MCF 10A (cell line): ENCODE measurements at places on chromosomes 16 and 17. TPM values are rescaled to one million over a fixed set of nuclear protein-coding genes. Genes with fewer than 3 reads are reported as not detected.

NECAB2 gene
- total RNA-seq: 2.3 and 3.6 TPM in 2 replicates

MRPL38 gene
- total RNA-seq: 97.9 and 111 TPM in 2 replicates

NAE1 gene
- 65.5 and 65.7 TPM in 2 replicates for total RNA-seq

MAF gene
- 0.47 and 0.96 TPM in 2 replicates for total RNA-seq

FBXW10 gene
- 0.22 and 0.23 TPM in 2 replicates for total RNA-seq

GNG13 gene
- not detected in 2 replicates for total RNA-seq

PLXDC1 gene
- 0.22 and 0.61 TPM in 2 replicates for total RNA-seq

GRCh38 chr17:41799366-41799765 lies 12.4 kb downstream of the P3H4 start:
- no peak overlapping the region for H3K4me3 ChIP-seq
- peaks cover 17% of the 10 kb centered on the region for H3K36me3 ChIP-seq
- DNase-seq: peak; percentile 47
- peaks cover 22% of the 10 kb centered on the region for H3K4me1 ChIP-seq
- H3K27me3 ChIP-seq: no peaks in the 10 kb centered on the region

GRCh38 chr17:8797621-8798175 lies 1.5 kb downstream of the MFSD6L start:
- no peak overlapping the region for H3K4me3 ChIP-seq
- H3K27ac ChIP-seq: no peak overlapping the region
- no peaks in the 10 kb centered on the region for H3K27me3 ChIP-seq

GRCh38 chr16:67198238-67198734 lies 645 bp upstream of the ELMO3 start:
- peaks cover 34% of the 10 kb centered on the region for H3K4me1 ChIP-seq
- peaks cover 49% of the 10 kb centered on the region for H3K36me3 ChIP-seq
- no peaks in the 10 kb centered on the region for H3K27me3 ChIP-seq
- H3K27ac ChIP-seq: peak overlapping the region; percentile 55
- DNase-seq: peak; percentile 84
- peak overlapping the region; percentile 89 for H3K4me3 ChIP-seq

DNA sequence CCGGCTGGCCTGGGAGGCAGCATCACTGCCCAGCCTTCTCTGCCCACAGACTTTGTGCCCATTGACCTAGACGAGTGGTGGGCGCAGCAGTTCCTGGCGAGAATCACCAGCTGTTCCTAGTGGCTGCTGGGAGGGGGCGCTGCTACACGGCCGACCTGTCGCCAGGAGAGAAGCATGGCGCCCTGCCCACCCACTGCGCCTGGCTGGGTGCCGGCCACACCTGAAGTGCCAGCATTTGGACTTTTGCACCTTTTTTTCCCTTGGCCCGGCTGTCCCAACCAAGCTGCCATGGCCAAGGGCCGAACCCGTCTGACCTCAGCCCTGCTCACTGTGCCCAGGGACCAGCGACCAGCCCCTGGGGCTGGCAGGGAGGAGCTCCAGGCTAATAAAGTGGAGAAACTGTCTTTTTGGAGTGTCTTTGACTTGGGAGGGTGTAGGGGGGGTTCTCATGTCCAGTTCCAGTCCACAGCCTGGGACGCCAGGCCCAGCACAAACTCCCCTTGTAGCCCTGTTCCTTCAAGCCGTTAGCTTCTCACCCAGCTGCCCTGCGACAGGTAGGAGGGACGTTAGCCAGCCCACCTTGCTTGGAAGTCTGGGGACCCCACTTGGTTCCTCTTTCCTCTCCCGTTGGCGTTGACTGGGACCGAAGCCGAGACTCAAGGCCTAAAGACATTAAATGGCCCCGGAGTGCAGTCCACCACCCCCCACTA lies 939 bp upstream of the WDR90 start:
- no peaks in the 10 kb centered on the region for H3K27me3 ChIP-seq
- H3K4me1 ChIP-seq: peaks cover 17% of the 10 kb centered on the region
- H3K4me3 ChIP-seq: peak overlapping the region; percentile 74
- peaks cover 32% of the 10 kb centered on the region for H3K36me3 ChIP-seq
- peak; percentile 63 for DNase-seq

GRCh38 chr16:16063683-16064082 lies 114.3 kb downstream of the ABCC1 start:
- no peaks in the 10 kb centered on the region for H3K4me1 ChIP-seq
- H3K27ac ChIP-seq: no peak overlapping the region
- H3K4me3 ChIP-seq: no peak overlapping the region
- H3K27me3 ChIP-seq: no peaks in the 10 kb centered on the region
- peaks cover 35% of the 10 kb centered on the region for H3K36me3 ChIP-seq
- DNase-seq: no peak

GRCh38 chr16:13150181-13150885 lies 248.9 kb downstream of the SHISA9 start:
- DNase-seq: no peak
- peaks cover 6% of the 10 kb centered on the region for H3K4me1 ChIP-seq
- H3K4me3 ChIP-seq: no peak overlapping the region
- no peak overlapping the region for H3K27ac ChIP-seq
- no peaks in the 10 kb centered on the region for H3K36me3 ChIP-seq
- H3K27me3 ChIP-seq: no peaks in the 10 kb centered on the region

DNA sequence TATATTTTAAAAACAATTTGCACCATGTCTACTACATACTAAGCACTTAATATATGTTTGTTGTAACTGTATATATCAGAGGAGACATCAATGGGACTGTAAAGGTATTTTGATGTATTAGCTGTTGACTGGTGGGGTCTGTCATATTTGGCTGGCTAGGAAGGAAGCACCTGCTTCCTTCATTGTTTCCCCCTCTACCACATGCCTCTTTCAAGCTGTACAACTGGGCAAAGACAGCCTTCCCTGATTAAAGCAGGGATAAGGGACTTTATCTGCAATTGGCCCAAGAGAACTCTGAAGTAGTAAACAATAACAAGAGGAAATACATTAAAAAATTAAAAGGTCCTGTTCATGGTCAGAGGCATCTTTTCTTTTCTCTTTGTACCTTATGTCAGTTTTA lies 5.5 kb upstream of the SLFN12L start:
- no peaks in the 10 kb centered on the region for H3K36me3 ChIP-seq
- no peak for DNase-seq
- H3K27me3 ChIP-seq: peaks cover 33% of the 10 kb centered on the region
- no peaks in the 10 kb centered on the region for H3K4me1 ChIP-seq
- H3K27ac ChIP-seq: no peak overlapping the region

GRCh38 chr17:34651402-34651811 lies 72.0 kb downstream of the TMEM132E start:
- H3K36me3 ChIP-seq: no peaks in the 10 kb centered on the region
- no peak for DNase-seq
- H3K4me1 ChIP-seq: no peaks in the 10 kb centered on the region
- no peak overlapping the region for H3K4me3 ChIP-seq
- H3K27ac ChIP-seq: no peak overlapping the region

DNA sequence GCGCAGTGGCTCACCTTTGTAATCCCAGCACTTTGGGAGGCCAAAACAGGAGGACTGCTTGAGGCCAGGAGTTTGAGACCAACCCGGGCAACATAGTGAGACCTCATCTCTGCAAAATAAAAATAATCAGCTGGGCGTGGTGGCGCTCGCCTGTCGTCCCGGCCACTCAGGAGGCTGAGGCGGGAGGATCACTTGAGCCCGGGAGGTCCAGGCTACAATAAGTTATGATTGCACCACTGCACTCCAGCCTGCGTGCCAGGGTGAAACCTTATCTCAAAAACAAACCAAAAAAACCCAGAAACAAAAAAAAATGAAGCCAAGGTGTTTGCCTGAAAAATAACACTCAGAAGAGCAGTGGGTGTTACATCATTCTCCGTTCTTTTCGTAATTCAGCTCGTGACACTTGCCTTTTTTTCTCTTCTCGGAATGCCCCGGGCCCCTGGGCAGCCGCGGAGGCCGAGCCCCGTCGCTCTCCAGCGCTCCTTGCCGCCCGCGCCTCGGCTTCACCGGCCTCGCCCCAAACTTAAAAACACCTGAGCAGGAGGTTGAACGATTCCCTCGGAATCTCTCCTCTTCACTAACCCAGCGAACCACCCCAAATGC lies 17.0 kb downstream of the PRCD start:
- no peaks in the 10 kb centered on the region for H3K27me3 ChIP-seq
- peaks cover 54% of the 10 kb centered on the region for H3K36me3 ChIP-seq
- H3K27ac ChIP-seq: peak overlapping the region; percentile 97

GRCh38 chr16:9900576-9900975 lies 281.7 kb downstream of the GRIN2A start:
- no peak overlapping the region for H3K27ac ChIP-seq
- no peak overlapping the region for H3K4me3 ChIP-seq
- no peaks in the 10 kb centered on the region for H3K36me3 ChIP-seq
- H3K4me1 ChIP-seq: no peaks in the 10 kb centered on the region
- no peaks in the 10 kb centered on the region for H3K27me3 ChIP-seq

- no peak overlapping the region for H3K4me3 ChIP-seq
- H3K4me1 ChIP-seq: peaks cover 12% of the 10 kb centered on the region
- no peaks in the 10 kb centered on the region for H3K27me3 ChIP-seq
- no peaks in the 10 kb centered on the region for H3K36me3 ChIP-seq
These were observed 10.1 kb upstream of the MAP2K6 start for GRCh38 chr17:69404399-69404798.

DNA sequence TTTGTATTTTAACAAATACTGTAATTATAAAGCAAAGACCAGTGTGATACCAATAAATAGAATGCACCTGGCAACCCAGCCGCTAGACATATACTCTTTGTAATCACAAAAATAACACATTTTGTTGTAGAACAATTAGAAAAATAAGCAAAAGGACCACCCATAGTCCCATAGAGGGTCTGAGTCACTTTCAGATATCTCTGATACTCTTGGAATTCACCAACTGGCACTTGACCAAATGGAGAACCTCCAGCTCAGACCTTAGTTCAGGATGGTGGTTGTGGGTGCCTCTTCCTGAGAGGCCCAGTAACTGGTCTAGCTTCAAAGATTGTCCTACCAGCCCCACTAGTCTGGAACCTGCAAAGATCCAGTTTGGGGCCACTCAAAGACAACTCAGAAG lies 789 bp upstream of the TERF2 start:
- H3K4me3 ChIP-seq: peak overlapping the region; percentile 90
- peaks cover 18% of the 10 kb centered on the region for H3K4me1 ChIP-seq
- no peaks in the 10 kb centered on the region for H3K27me3 ChIP-seq

GRCh38 chr17:67531291-67531690 lies 154.2 kb downstream of the PITPNC1 start:
- H3K4me1 ChIP-seq: no peaks in the 10 kb centered on the region
- DNase-seq: no peak
- no peaks in the 10 kb centered on the region for H3K27me3 ChIP-seq
- H3K4me3 ChIP-seq: no peak overlapping the region

- no peak overlapping the region for H3K4me3 ChIP-seq
- DNase-seq: peak; percentile 63
- no peaks in the 10 kb centered on the region for H3K4me1 ChIP-seq
These were observed 467.3 kb downstream of the KCNJ2 start for GRCh38 chr17:70636517-70637133.
